ENCODE measurements at places on chromosomes 12 and 14.

GRCh38 chr12:24268663-24269186, 319.3 kb upstream of the SOX5 start:
- DNase-seq, result no peak

DNA sequence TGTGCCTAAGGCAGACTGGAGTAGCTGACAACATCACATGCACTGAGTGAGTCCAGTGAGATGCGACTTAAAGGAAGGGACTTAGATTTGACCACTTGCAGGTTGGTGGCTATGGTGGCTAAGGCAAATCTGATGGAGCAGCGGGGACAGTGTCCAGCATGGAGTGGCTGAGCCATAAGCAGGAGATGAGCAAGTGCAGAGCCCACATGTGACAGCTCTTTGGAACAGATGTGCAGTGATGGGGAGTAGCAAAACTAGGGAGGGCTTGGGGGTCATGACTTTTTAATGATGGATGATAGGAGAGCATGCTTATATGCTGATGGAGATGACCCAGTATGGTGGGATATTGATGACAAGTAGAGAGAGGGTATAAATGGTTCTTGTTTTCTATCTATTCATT, 80.2 kb downstream of the PELI2 start:
- DNase-seq, result no peak

- DNase-seq, result no peak
Measured at GRCh38 chr12:107553211-107553765, 132.3 kb upstream of the PWP1 start.

DNA sequence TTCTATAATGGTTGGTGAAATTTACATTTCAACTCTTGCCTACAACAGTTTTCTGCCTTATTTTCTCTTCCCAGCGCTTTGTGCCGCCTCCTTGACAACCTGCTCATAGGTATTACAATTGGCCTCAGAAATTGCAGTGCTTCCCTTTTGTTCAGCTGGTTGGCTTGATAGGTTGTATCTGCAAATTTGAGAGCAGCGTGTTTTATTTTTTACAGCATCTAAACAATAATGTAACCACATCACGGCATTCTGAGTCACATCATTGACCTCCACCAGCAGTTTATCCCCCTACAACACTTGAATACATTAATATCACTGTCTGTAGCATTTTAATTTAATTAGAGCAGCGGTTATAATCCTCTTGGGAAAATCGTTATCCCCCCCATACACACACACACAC, 99.4 kb downstream of the ETV6 start:
- no peak for DNase-seq

DNA sequence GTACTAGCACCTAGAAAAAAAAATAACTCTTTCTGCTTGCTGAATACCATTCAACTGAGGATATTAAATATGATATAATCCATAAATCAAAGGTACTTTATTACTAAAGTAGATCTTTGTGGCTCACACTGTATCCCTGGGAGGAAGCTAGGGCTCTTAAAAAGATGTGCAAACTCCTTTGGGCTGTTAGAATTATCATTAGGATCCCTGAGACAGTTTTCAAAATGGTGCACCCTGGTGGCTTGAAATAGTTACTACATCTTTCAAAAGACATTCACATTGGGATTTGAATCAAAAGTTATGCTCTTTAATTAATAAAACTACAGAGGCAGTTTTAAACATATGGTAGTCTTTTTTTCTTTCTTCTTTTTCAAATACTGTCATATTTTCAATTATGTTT, 228.5 kb upstream of the G2E3 start:
- DNase-seq, result no peak

DNA sequence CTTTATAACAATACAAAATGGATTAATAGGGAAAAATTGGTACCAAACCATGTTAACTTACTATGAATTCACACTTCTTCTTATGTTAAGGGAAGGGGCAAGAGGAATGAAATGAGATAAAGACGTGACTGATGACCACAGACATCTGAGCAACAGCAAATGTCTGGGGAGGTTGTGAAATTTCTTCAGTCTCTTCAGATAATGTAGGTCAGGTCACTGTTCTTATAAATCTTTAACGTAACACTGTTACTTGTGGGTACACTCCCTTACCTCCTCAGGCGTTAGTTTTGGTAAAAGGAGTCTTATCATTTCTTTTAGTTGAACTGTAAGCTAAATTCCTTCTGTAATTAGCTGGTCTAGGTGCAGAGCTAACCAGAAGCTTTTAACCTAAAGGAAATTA, 405.0 kb upstream of the LRFN5 start:
- DNase-seq, result no peak

- no peak for DNase-seq
Measured at GRCh38 chr12:31890295-31891285, 68.6 kb upstream of the RESF1 start.

GRCh38 chr12:44930972-44931600, 55.0 kb upstream of the NELL2 start:
- DNase-seq, result no peak

DNA sequence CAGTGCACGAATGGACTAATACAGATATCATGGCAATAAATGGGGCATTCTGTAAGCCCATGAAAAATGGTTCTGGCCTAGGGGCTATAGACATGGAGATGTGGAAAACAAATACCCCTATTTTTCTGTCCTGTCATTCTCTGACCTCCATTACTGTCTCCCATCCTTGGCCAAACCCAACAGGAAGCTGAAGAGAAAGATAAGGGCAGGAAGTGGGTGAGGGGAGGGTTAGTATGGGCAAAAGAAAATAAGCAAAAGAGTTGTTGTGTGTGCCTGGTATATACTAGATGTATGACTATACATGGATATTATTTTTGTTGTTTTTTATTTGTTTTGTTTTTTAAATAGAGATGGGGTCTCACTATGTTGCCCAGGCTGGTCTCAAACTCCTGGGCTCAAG, 339.3 kb downstream of the PCNX1 start:
- no peak for DNase-seq

GRCh38 chr12:47184813-47185212, 105.1 kb upstream of the AMIGO2 start:
- DNase-seq, result no peak

- no peak for DNase-seq
Measured at GRCh38 chr12:8034802-8035201, 2.3 kb downstream of the FOXJ2 start.

- no peak for DNase-seq
Measured at GRCh38 chr14:106651016-106651415, 1124.6 kb downstream of the TMEM121 start.

DNA sequence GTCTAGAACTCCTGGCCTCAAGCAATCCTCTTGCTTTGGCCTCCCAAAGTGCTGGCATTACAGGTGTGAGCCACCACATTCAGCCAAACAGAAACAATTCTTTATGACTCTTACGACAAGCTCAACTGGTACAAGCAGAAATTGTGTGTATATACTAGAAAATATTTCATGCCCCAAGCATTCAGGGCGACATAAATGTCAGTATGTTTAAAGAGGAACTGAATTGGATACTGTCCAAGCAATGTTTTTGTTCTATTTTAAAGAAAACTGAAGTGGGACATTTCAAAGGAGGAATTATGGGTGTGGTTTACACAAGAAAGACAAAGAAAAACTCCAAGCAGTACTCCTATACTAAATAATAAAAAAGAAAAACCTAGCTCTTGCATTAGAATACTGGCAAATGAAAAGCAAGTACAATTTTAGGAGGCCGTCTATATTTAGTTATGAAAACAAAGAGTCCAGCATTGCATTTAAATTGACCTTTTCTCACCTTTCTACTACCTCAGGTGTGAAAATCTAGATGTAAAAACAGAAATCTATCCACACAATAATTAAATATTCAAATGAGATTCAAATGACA, 48.9 kb downstream of the PPP1R12A start:
- DNase-seq, result no peak

GRCh38 chr14:34000396-34000795, 49.5 kb upstream of the EGLN3 start:
- DNase-seq, result no peak

DNA sequence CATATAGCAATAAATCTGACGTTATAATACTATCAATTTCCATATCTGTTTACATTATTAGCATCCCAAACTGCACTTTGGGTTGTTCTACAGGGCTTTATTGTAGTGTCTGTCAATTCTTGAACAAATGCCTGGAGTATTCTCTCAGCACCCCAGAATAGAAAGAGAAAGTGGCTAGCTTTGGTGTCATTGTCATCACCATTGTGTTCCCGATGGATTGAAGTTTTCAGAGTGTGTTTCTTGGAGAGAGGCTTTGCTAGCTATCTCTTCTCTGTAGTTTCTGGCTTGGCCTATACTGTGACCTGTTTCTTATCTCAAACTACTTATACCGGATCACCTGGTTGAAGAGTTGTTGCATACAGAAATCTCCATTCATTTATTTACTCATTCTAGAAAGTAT, 6.4 kb downstream of the TMEM106C start:
- no peak for DNase-seq

- no peak for DNase-seq
Measured at GRCh38 chr12:120479458-120479857, 9.9 kb upstream of the SRSF9 start.

DNA sequence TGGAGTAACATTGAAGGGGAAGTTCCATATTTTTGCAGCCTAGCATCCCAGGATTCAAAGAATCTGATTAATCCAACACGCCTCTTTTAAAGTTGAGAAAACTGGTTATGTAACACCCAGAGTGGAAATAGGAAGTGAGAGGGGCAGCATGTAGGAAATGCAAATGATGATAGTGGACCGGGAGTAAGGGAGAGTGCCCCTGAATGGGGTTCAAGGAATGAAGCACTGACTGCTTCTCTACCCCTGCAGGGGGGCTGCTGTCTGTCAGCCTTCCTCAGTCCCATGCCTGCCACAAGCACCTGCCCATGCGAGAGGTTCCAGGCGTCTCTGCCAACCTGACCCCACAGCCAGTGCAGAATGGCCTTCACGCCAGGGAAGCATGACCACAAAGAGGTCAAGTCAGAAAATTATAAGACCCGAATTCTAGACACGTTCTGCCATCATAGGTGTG, 126.5 kb upstream of the CCND2 start:
- DNase-seq, result no peak

GRCh38 chr12:6540181-6540877, 6.0 kb downstream of the GAPDH start:
- no peak for DNase-seq

DNA sequence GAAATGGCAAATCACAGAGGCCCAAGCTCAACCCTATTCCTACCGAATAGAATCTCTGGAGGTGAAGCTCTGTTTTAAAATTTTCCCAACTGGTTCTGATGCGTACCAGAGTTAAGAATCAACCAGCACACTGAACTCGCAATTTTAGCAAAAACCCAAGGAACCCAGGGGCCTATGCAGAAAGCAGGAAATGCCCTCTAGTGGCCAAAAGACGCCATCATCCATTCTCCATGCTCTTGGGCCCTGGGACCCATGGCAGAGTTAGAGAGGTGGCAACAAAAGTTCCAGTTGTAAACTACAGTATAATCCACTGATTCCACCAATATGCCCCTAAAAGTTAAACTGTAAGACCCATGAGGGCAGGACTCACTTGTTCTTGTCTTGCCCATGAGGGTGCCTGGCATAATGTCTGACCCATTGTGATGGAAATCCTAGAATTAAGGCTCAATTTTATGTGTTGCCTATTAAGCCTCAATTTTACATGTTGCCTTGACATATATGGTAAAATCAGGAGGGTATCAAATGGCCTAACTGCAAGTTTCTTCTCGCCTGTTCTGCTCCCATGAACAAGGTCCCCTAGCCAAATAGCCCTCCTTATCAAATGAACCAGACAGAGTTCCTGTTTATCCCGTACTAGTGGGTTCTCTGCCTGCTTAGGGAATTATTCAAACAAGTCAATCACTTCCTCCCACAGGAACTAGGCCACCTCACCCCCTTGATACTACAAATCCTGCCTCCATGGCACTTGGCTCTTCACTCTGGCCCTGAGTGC, 137.5 kb upstream of the CPM start:
- DNase-seq, result peak; percentile 28

GRCh38 chr12:117514016-117514415, 152.6 kb upstream of the NOS1 start:
- DNase-seq, result no peak

- DNase-seq, result no peak
Measured at GRCh38 chr12:2284321-2284813, 231.6 kb downstream of the CACNA1C start.

DNA sequence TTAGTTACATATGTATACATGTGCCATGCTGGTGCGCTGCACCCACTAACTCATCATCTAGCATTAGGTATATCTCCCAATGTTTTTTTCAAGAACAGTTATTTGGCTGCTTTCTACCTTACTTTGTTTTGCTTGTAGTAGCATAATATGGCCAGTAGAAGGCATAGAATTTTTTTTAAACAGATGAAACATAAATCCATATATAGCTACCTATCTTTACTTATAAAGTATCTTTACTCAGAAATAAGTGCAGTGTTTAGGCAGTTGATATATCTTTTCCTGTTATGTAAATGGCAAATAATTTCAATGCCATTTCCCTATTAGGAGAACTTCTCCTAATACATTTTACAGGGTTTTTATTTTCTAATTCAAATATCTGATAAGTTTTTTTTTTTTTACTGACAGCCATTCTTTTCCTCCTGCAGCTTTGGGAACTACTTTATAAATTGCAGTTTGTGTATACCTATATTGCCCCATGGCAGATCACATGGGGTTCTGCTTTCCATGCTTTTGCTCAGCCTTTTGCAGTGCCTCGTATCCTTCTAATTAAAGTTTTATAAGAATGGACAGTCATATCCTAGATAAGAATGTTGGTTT, 143.1 kb downstream of the PCNX1 start:
- DNase-seq, result no peak

GRCh38 chr12:63816031-63816430, 28.5 kb upstream of the SRGAP1 start:
- no peak for DNase-seq

DNA sequence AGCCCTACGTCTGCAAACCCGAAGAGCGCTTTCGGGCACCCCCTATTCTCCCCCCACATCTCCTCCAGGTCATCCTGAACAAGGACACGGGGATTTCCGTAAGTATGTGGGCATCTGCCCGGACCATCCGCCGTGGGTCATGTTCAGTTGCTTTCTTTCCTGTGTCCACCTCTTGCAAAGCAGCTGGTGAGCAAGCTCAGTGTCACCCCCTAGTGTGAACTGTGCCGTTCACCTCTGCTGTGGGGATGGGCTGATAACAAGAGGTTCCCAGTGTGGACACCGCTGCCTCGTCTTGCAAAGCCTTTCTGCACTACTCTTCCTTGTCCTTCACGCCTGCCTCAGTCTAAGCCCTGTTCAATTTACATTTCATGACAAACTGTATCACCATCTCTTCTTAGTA, 8.6 kb downstream of the PRKAB1 start:
- DNase-seq, result no peak

- no peak for DNase-seq
Measured at GRCh38 chr14:80607430-80608190, 333.9 kb downstream of the CEP128 start.

- DNase-seq, result no peak
Measured at GRCh38 chr14:53929871-53930715, 26.5 kb downstream of the BMP4 start.

- DNase-seq, result no peak
Measured at GRCh38 chr14:54727929-54728328, 161.0 kb downstream of the SAMD4A start.

DNA sequence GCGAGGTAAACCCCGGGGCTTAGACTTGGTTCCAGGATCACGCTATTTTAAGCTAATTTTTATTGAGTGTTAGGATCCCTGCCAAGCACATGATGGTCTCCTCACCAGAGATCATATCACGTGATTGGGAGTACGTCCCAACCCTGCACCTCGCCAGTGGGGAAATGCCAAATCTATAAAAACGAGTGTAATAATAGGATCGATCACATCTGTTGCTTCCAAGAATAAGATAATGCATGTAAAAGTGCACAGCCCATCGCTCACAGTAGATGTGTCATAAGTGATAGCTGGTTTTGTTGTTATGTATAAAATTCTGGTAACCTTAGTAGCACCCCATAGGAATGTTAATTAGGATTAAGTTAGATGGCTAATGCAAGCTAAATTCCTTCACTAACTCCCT, 581.0 kb upstream of the TMEM132C start:
- DNase-seq, result no peak
